Subcutaneous adipose tissue (tissue), 4 donors: ENCODE measurements at places on chromosomes 11 and 22. TPM values are rescaled to one million over a fixed set of nuclear protein-coding genes. Genes with fewer than 3 reads are reported as not detected.

ATP6V1E1 gene
- 169 TPM for total RNA-seq

LRRC74B gene
- not detected for total RNA-seq

TRIM48 gene
- total RNA-seq, result not detected

P2RX6 gene
- total RNA-seq, result 3.7 TPM

TRIM21 gene
- 15.6 TPM for total RNA-seq

BRD1 gene
- total RNA-seq, result 21.2 TPM

APOA5 gene
- total RNA-seq, result not detected

PIH1D2 gene
- 2.4 TPM for total RNA-seq

WNT11 gene
- 27.7 TPM for total RNA-seq

ARHGAP20 gene
- 52.2 TPM for total RNA-seq

FOLR3 gene
- not detected for total RNA-seq
